NCI-H2081 treated with DMSO at 0.1 percent for 48 hours (cell line): ENCODE measurements at places on chromosomes 2 and 18.

DNA sequence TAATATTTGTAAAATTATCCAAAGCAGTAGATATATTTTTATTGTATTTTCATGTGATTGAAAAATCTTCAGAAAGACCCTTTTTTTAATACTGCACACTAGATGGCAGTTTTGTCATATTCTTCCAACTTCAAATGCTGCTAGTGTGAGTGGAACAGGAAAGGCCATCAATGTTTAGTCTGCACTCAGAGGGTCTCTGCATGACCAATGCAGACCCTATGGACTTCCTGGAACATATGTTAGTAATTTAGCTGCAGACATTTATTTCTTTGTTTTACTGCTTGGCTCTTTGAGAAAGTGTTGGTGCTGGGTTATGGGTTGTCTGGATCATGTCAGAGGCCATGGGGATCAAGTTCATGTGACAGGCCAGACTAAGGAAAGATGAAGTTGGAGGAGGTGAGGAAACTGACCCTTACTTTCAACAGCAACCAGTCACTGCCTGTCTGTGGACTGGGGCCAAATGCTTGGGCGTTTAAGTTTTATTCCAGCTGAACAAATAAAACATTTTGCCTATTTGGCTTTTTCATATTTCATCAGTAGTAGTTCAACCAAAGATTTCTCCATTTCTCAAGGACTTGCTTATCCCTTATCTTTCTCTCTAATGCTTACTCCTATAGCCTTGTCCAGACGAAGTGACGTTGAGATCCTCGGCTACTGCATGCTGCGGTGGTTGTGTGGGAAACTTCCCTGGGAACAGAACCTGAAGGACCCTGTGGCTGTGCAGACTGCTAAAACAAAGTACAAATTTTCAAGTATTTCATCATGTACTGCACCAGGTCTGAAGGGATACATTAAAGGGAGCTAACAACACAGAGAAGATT is 84.8 kb downstream of the VRK2 start:
- no peak for DNase-seq

GRCh38 chr2:30484995-30485394 is 37.9 kb downstream of the LCLAT1 start:
- DNase-seq = no peak

DNA sequence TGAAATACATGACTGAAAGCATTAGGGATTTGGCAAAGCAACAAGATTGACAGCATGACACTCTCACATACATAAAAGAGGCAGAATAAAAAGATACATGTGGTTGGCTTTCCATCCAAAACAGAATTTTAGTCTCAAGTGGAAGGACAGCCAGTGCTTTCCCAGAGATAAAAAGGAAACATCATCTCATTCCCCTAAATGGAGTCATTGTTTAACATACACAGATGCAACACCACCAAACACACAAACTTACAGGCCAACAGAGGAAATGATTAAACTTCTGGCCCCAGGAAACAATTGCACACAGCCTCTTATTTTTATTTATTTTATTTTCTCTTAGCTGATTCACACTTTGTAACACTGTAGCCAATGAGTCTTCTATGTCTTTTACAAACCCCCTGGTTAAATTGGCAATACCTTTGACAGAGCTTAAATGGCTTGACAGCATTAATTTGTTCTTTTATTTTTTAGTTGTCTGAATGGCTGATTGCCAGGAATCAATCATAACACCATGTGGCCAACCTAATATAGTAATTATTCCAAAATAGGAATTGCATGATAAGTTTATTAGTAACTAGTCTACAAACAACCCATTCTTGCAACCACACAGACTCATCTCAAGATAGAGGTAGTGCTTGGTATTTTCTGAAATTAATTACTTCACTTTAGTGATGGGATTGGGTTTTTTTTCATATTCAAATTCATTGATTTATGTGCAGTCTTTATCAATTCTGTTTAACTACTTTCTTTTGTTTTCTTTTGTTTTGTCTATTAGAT is 190.5 kb downstream of the RND3 start:
- no peak for DNase-seq

GRCh38 chr2:239462671-239463506 is 62.1 kb upstream of the HDAC4 start:
- no peak for DNase-seq
